Right forelimb (tissue), 1 donor: ENCODE measurements at places on chromosomes 12 and 14.

GRCh38 chr12:9757433-9758025, 3.2 kb downstream of the CD69 start:
- DNase-seq, result no peak

DNA sequence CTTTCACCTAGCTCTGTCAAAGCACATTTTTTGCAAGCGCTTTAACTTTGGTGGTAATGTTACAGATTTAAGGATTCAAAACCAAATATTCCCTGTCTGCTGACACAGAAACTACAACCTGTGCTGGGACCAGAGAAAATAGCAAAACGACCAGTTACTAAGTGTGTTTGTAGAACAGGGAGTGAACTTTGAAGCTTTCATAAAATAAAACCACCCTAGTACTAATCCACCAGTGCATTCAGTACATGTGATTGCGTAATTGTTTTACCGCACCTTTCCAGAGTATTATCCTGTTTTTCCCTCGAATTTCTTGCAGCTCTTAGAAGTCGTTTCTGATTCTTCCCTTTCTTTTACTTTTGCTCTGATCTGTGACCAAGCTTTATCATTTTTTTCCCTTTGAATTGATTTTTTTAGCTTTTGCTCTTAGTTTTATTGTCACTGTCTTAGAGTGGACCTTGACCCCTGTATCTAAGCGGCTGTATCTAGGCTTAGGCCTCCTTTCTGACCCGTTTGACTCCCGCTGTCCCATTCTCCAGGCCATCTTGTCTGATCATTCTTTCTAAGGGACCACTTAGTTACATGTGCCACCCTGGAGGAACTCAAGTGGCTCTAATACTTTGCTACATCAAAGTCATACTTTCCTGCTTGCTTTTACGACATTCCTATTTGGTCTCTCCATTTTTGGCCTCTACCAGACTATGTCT, 429.4 kb downstream of the PCNX1 start:
- DNase-seq, result no peak

GRCh38 chr14:55838529-55839052, 258.6 kb downstream of the KTN1 start:
- no peak for DNase-seq

- DNase-seq, result no peak
Measured at GRCh38 chr12:108855284-108856169, 1.9 kb downstream of the SSH1 start.

DNA sequence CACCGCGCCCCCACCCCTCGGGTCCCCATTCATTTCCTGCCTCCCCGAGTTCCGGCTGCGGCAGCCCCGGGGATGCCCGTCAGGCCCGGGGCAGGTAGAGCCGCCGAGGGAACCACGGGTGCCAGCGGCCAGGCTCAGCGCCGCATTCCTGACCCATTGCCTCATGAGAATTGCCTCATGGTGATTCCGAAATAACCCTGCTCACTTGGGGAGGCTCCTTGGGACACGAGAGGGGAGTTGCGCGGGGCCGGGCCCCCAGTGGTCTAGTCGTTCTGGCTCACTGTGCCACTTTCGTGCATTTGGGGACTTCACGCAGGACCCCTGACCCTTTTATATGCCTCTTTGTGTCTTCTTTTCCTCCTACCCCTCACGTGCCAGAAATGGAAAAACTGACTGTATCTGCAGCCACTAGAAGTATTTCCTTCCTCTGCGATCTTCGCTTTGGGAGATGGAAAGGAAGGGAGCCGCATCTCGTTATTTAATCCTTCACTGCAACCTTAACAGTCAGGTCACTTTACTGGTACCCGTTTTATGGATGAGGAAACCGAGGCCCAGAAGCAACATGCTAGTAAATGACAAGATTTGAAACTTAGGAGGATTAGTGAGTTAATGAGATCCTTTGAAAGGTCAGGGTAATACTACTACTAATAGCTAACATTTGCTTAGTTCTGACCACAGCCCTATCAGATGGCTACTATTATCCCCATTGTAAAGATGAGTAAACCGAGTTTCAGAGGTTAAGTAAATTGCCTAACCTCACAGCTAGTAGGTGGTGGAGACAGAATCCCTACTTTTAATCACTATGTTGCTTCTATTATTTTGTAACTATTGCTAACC, 768 bp downstream of the PTPN11 start:
- DNase-seq, result peak; percentile 68

- DNase-seq, result no peak
Measured at GRCh38 chr14:77903221-77903620, 103.3 kb downstream of the ADCK1 start.

DNA sequence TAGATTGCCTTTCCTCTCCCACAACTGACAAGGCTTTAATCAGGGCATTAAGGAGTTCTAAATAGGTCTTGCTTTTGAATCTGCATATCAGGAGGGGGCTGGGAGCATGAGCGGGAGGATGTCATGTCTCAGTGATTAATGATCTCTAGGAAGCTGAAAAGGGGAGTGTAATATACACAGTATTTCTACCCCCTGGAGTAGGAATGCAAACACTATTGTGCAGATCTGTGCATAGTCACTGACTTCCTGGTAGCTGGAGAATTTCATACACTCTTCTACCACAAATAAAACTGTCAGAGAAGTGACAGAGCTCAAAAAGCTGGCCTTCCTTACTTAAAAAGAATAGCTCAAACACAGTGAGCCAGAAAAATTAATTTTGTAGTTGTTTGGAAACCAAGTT, 65.8 kb downstream of the RIC8B start:
- no peak for DNase-seq

GRCh38 chr14:100256339-100256895, 17.5 kb downstream of the YY1 start:
- no peak for DNase-seq

DNA sequence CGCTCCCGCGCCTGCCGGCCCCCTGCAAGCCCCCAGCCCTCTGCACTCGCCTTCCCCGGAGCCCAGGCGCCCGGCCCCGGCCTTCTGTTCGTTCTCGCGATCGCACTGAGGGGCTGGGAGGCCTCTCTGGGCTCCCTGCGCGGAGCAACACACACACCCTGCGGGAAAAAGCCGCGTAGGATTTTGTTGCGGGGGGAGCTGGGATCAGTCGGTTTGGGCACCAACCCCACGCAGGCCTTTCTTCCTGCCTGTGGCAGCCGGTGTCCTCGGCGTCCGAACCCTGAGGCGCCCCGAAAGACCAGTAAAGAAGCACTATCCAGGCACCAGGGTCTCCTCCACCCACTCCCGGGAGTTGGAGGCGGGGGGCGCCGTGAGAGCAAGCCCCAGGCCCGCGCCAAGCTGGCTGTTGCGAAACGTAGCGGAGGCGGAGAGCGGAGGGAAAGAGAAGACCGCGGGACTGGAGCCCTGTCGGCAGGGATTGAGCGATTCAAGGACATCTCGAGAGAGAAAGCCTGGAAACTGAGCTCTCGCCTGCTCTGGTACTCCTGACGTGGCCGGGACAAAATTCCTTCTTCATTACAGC, 1.9 kb upstream of the HOXC5 start:
- no peak for DNase-seq

GRCh38 chr12:59079002-59079401, 158.7 kb upstream of the LRIG3 start:
- DNase-seq, result no peak

DNA sequence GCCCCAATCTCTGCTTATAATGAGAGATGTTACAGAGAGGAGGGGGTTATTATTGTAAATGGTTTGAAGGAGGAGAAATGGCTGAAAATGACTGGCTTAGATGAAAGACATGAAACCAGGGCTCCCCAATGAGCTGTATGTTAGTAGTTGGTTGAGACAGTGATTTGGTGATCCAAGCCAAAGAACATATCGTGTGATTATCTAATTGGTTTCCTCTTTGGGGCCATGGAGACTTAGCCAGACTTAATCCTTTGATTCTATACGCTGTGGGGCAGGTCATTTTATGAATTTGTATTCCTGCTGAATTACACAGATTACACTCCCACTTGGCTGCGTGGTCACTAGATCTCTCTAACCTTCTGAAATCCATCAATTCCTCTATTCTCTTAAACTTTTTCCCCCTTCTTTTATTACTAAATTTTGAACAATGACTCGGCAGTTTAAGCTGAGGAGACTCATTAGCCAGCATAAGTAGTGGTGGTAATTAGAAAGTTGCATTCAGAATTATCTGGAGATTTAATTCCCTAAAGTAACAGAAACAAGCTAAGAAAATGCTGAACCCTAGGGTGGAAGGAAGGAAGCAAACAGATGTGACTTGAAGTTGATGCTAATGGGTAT, 5.3 kb downstream of the TTC8 start:
- no peak for DNase-seq

DNA sequence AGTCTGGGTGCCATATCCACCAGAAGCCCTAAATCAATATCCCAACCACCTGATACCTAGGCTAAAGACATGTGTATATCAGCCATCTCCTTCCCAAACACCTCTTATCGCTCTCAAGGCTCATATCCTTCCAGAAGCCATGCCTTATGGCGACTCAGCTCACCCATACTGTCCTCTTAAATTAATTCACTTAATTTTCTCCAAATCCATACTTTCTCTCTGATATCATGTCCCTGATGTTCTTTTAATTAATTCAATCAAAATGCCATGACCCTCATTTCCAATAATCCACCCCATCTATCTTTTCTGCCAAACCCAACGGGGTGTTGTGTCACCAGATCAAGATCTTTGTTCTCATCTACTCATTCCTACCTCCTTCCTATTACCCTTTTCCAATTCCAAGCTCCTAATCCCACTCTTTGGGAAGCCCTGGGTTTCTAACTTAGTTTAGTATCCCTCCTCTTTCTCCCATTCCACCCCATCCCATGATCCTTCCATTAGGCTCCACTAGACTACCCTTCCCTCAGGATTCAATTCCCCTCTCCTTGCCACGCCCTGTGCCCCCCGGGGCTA, 723 bp downstream of the ATF7 start:
- no peak for DNase-seq

DNA sequence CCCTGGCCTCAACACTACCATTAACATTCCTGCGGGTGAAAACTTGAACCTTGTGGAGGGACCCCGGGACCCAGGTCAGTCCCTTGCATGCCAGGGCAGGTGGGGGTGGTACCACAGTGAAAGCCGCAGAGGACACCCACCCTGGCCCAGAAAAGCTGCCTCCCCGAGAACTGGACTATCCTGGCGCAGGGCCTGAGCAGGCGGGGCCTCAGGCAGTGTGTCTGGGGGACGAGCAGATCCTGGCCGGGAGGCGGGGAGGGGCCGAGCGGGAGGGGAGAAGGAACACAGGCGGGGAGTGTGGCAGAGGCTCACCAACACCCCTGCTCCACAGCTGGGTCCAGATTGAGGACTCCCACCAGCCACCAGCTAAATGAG, 10.0 kb downstream of the AHNAK2 start:
- DNase-seq, result peak; percentile 86

GRCh38 chr12:124792156-124792555, 71.5 kb downstream of the SCARB1 start:
- no peak for DNase-seq

DNA sequence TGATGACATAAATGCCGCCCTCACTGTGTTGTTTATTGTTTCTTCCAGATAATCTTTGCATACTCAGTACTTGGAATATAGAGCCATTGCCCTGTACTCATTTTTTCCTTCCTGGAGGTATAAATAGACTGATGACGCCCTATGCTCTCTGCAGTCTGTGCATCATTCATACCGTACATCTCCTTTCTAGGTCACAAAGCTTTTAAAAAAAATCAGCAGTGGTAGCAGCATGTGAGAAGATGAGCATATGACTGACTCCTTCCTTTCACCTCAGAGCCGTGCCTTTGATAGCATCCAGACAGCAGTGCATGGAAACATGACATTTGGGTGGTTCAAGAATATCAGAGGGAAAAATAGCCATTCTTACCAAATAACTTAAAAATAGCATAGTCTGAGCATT, 77.3 kb downstream of the PDE3A start:
- DNase-seq, result no peak

GRCh38 chr14:104345621-104346462, 207.5 kb downstream of the KIF26A start:
- no peak for DNase-seq

- no peak for DNase-seq
Measured at GRCh38 chr12:127667131-127667685, 599.8 kb upstream of the TMEM132C start.

GRCh38 chr14:95585953-95586620, 51.2 kb downstream of the GLRX5 start:
- no peak for DNase-seq

DNA sequence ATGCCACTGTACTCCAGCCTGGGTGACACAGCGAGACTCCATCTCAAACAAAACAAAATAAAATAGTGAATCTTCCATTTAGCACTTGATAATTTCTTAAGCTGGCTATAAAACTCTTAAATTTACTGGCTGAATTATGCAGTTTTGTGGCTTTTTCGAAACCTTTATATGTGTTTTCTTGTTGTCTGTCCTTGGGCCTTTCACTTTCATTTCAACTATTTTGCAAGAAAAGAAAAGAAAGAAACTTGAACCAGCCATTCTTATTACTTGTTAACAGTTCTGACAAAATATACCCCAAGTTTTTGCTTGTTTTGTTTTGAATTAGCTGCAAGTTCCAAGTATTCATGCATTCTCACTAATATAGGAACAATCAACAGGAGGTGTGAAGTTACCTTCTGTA, 42.8 kb downstream of the PRICKLE1 start:
- no peak for DNase-seq

DNA sequence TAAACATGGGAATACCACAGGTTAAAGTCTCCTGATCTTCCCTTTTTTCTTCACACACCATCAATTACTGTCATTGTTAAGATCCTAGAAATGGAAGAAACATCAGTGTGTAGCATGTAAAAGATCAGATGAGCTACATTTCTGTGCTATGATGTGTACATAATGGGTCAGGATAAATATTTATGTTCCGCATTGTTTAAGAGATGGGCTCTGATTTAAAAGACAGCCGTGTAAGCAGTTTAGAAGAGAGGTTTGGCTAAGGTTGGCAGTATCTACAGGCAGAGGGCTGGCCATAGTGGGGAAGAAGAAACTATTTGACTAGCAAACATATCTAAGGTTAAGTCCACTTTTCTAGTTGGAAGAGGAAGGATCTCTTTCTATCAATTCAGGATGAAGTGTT, 49.4 kb downstream of the LRRC9 start:
- no peak for DNase-seq

- peak; percentile 71 for DNase-seq
Measured at GRCh38 chr12:8698132-8698851, 501 bp downstream of the RIMKLB start.

- no peak for DNase-seq
Measured at GRCh38 chr12:119447126-119447525, 112.6 kb downstream of the CCDC60 start.

GRCh38 chr12:105485921-105486320, 155.4 kb downstream of the C12orf75 start:
- DNase-seq, result no peak

GRCh38 chr14:88983755-88984154, 159.3 kb downstream of the TTC8 start:
- no peak for DNase-seq
